ENCODE measurements at places on chromosomes 6 and 20.

DNA sequence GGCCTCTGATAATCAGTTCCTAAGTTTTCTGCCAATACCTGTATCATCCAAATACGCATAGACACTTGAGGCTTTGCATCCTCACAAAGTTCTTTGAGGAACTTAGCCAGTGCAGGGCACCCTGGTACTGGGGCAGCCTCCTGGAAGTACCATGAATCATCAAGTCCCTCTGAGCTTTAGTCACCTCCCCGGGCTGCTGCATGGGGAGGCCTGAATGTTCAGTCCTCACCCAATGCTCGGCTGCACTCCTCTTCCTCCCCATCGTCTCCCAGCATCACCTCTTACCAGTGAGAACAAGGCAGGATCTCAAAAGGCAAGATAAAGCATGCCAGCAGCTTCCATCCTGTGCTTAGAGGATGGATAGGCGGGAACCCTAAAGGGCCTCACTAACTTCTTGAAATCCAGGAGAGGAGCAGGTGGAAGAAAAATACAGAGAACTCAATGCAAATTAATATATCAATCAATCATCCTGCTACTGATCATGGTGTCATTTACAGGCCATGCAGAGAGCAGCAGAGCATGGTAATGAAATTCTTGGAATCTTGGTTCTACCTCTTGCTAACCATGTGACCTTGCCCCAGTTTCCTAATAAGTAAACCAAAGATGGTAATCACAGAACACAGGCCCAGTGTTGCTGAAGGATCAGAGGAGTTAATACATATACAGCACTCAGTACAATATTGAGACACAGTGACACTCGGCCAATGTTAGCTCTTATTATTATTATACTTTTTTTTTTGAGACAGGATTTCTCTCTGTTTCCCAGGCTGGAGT, 4.7 kb upstream of the CCN6 start:
- DNase-seq = no peak

DNA sequence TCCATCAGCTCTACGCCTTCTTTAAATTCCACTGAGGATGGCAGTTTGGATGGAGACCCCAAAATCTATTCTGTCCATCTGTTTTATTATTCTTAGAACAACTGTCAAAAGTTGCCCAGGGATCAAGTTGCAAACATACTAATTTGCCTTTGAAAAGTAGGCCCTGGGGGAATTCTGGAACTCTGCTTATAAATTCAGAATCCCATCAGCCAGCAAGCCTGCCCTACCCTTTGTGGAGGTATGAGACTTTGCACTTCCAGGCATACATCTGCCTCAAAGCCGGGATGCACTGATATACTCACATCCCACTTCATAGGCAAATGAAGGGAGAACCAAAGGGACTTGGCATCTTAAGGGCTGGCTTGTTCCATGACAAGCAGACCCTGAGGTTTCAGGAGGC, 93.6 kb downstream of the INSM1 start:
- DNase-seq = no peak

GRCh38 chr20:51284176-51284575, 258.3 kb downstream of the NFATC2 start:
- DNase-seq = no peak

DNA sequence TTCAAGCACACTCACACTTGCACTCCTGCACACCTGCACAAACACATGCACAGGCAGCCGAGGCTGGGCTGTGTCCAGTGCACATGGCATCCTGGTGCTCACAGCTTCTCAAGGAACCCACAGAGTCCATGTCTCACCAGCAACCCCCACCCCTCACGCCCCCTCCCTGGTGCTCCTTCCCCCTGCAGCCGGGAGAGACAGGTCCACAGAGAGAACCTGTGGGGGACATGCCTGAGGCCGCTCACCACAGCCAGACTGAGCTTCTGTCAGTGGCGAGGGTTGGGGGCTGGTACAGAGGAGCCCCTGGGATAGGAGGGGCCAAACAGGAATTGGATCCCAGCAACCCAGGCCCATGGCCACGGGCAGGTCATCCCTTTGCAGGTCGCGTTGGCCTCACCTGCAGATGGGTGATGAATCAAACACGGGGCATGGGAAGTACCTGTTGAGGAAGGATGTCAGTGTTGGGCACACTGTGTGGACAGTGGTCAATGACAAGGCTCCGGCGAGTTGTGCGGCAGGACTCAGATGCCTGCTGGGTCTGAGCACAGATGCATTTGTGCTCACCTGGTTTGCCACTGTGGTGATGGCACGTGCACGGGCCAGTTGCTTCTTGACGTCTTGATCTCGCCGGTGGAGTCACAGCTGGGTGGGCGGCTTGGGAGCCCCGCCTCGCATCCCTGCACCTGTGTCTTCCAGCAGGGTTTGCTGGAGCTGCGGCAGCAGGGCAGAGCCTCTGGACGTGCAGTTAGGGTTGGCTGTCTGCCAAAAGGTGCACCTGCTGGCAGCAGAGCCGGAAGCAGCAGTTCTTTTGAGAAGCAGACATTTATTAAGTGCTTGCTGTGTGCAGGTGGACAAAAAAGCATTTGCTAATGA, 113.0 kb downstream of the ERMARD start:
- no peak for DNase-seq

- no peak for DNase-seq
Measured at GRCh38 chr20:24066076-24066700, 77.6 kb upstream of the GGTLC1 start.

GRCh38 chr6:37838219-37838921, 18.8 kb downstream of the ZFAND3 start:
- no peak for DNase-seq

GRCh38 chr6:111975466-111975865, 78.4 kb upstream of the CCN6 start:
- DNase-seq = no peak

GRCh38 chr20:49872056-49872455, 43.3 kb downstream of the SPATA2 start:
- DNase-seq = no peak

GRCh38 chr20:37598575-37599342, 71.1 kb upstream of the BLCAP start:
- DNase-seq = no peak

GRCh38 chr20:1588533-1589460, 31.0 kb downstream of the SIRPB1 start:
- DNase-seq = no peak

All from stimulated activated CD8-positive, alpha-beta memory T cell treated with anti-CD3 and anti-CD28 coated beads, Interleukin-15, amount 100 ng/mL, for 4 hours (primary cell).